ENCODE measurements at places on chromosomes 2 and 18. TPM values are rescaled to one million over a fixed set of nuclear protein-coding genes. Genes with fewer than 3 reads are reported as not detected.

The CYTIP gene
- 1.5 TPM for total RNA-seq

GRCh38 chr2:209988010-209988409 is 14.4 kb upstream of the RPE start:
- no peaks in the 10 kb centered on the region for H3K27me3 ChIP-seq
- H3K36me3 ChIP-seq, result no peaks in the 10 kb centered on the region
- DNase-seq, result no peak
- H3K27ac ChIP-seq, result no peak overlapping the region
- no peak overlapping the region for H3K4me3 ChIP-seq

DNA sequence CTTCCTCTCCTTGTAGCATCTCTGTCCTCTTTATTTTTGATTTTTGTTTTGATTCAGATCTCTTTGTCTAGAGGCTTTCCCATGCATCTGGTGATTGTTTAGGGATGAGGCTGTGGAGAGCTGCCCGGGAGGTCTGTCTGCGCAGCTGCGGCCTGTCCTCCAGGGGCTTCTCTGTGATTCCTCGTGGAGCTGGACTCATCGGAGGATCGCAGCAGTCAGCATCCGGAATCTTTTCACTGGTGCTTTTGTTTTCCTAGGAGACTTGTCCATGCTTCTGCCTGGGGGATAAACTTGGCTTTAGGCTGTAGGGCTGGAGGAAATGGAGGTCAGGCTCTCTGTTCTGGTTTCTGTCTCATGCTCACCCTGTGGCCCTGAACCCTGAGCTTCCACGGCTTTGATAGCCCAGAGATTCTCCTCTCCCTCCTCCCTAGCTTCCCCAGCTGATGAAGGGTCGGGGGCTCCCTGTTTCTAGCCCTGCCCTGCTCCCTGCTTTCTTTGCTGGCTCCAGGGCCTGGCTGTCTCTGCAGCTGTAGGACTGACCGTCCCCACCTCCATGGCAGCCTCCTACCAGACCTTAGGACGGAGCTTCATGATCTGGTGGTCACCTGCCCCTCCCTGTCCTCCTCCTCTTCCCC is 35.5 kb downstream of the ZNF532 start:
- peak overlapping the region; percentile 23 for H3K27ac ChIP-seq
- H3K4me1 ChIP-seq, result peaks cover 28% of the 10 kb centered on the region
- H3K27me3 ChIP-seq, result no peaks in the 10 kb centered on the region
- no peaks in the 10 kb centered on the region for H3K36me3 ChIP-seq

DNA sequence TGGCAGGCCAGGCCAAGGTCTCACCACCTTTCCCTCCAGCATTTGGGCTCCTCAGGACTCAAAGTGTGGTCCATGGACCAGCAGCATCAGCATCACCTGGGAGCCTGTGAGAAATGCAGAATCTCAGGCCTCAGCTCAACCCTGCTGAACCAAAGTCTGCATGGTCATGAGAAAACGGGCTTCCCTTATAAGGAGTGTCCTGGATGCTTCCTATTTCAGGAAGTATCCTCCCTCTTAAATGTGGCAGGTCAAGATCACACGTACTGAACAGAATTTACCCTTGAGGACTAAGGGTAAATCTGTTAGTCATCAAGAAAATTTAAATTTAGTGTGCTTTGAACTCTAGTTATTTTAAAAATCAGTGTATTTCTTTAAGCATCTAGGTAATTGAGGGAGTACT is 11.8 kb downstream of the CD8A start:
- no peaks in the 10 kb centered on the region for H3K36me3 ChIP-seq
- H3K4me3 ChIP-seq, result no peak overlapping the region
- no peak for DNase-seq
- no peaks in the 10 kb centered on the region for H3K4me1 ChIP-seq
- H3K27me3 ChIP-seq, result no peaks in the 10 kb centered on the region

DNA sequence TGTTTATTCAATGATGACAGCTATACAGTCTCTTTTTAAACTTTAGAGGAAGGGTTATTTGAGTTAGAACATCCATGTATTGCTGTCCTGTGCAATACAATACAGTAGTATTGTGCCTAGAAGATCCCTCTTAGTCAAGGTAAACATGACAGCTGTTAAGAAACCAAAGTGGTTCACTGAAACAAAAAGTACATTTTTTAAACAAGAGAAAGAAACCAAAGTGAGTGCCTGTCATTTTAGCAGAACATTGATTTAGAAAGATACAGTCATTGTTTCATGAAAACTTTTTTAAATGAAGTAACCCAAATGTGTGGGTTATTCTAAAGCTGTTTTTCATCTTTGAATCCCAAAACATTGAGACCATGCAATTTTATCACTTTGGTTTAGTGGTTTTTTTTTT is 15.5 kb downstream of the ITPRID2 start:
- DNase-seq, result no peak
- no peak overlapping the region for H3K27ac ChIP-seq
- peaks cover 20% of the 10 kb centered on the region for H3K4me1 ChIP-seq
- H3K36me3 ChIP-seq, result peaks cover 32% of the 10 kb centered on the region
- H3K4me3 ChIP-seq, result no peak overlapping the region

- no peaks in the 10 kb centered on the region for H3K4me1 ChIP-seq
Observed at GRCh38 chr2:54380670-54381069, 75.5 kb upstream of the SPTBN1 start.

DNA sequence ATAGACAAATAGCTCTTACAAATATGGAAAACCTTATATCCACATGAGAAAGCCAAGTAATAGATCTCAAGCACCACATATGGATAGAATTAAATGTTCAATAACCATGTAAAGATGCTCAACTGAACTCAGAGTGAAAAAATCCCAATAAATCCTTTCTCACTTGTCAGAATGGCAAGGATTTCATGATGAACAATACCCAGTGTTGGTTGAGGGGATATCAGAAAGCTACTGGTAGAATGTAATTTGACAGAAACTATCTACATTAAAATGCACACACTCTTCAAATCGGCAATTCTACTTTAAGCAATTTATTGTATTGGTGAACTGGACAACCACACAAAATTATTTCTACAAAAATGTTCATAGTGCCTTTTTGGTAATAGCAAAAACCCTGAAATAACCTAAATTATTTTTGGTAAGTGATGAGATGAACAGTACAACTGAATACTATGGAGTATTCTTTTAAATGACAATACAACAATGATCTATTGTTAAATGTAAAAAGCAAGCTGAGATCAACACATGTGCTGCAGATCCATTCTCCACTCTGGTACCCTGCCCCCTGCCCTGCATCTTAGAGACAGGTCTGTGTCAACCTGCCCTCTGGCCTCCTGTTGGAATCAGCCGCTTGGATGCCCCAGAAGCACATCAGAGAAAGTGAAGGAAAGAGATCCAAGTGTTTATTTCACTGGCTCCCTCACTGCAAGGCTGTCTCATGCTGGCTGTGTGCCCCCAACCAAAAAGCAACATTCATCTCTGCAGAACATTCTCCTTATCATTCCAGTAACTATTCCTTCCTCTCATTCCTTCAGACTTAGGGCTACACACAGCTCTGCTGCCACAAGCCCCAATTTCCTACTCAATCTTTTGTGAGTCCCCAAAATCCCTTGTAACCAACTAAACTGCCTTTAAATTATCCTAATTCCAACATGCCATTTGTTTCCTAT is 442.5 kb downstream of the LRATD1 start:
- no peak for DNase-seq
- H3K4me1 ChIP-seq, result no peaks in the 10 kb centered on the region
- no peak overlapping the region for H3K4me3 ChIP-seq
- H3K27ac ChIP-seq, result no peak overlapping the region
- no peaks in the 10 kb centered on the region for H3K27me3 ChIP-seq

GRCh38 chr2:236970656-236971010 is 115.1 kb upstream of the COPS8 start:
- peaks cover 5% of the 10 kb centered on the region for H3K4me1 ChIP-seq
- no peaks in the 10 kb centered on the region for H3K27me3 ChIP-seq
- no peak overlapping the region for H3K4me3 ChIP-seq
- no peaks in the 10 kb centered on the region for H3K36me3 ChIP-seq

The UCN gene
- total RNA-seq, result 6.3 TPM

The FOXI3 gene
- total RNA-seq, result not detected

GRCh38 chr2:187208199-187208785 is 239.8 kb downstream of the CALCRL start:
- no peak for DNase-seq
- no peak overlapping the region for H3K4me3 ChIP-seq
- no peaks in the 10 kb centered on the region for H3K36me3 ChIP-seq
- no peaks in the 10 kb centered on the region for H3K4me1 ChIP-seq
- no peaks in the 10 kb centered on the region for H3K27me3 ChIP-seq
